ENCODE measurements at places on chromosomes 5 and 9. TPM values are rescaled to one million over a fixed set of nuclear protein-coding genes. Genes with fewer than 3 reads are reported as not detected.

The NRARP gene
- 46.1 TPM for total RNA-seq

The TNPO1 gene
- total RNA-seq, result 1,010 TPM

The ABLIM3 gene
- total RNA-seq, result 8.8 TPM

The PCDHB10 gene
- total RNA-seq, result 0.30 TPM

The HAVCR1 gene
- not detected for total RNA-seq

The PCDHA11 gene
- under 0.01 TPM for total RNA-seq

The TSSK1B gene
- not detected for total RNA-seq

The PSMD5 gene
- 26.3 TPM for total RNA-seq

The LCN2 gene
- total RNA-seq, result not detected

The ANKRD34B gene
- not detected for total RNA-seq

The ADAMTS2 gene
- total RNA-seq, result 4.7 TPM

The PGGT1B gene
- 13.0 TPM for total RNA-seq

The KIF4B gene
- total RNA-seq, result 0.30 TPM

The PRRT1B gene
- not detected for total RNA-seq

The KDM3B gene
- total RNA-seq, result 43.6 TPM

The PPP3R2 gene
- total RNA-seq, result not detected

The LRRTM2 gene
- under 0.01 TPM for total RNA-seq

The PCDHGA11 gene
- 5.3 TPM for total RNA-seq

The PRDM9 gene
- not detected for total RNA-seq

The ACER2 gene
- 10.9 TPM for total RNA-seq

The PCA3 gene
- under 0.01 TPM for total RNA-seq

The PLK2 gene
- total RNA-seq, result 852 TPM
